Muscle of leg (tissue), 16 donors: ENCODE measurements at places on chromosomes 3 and 15. TPM values are rescaled to one million over a fixed set of nuclear protein-coding genes. Genes with fewer than 3 reads are reported as not detected.

- peak; percentile 65 for DNase-seq
Observed at GRCh38 chr15:57432141-57432741, 55.9 kb downstream of the CGNL1 start.

GRCh38 chr3:115281697-115282675 is 134.9 kb upstream of the ZBTB20 start:
- DNase-seq = no peak

DNA sequence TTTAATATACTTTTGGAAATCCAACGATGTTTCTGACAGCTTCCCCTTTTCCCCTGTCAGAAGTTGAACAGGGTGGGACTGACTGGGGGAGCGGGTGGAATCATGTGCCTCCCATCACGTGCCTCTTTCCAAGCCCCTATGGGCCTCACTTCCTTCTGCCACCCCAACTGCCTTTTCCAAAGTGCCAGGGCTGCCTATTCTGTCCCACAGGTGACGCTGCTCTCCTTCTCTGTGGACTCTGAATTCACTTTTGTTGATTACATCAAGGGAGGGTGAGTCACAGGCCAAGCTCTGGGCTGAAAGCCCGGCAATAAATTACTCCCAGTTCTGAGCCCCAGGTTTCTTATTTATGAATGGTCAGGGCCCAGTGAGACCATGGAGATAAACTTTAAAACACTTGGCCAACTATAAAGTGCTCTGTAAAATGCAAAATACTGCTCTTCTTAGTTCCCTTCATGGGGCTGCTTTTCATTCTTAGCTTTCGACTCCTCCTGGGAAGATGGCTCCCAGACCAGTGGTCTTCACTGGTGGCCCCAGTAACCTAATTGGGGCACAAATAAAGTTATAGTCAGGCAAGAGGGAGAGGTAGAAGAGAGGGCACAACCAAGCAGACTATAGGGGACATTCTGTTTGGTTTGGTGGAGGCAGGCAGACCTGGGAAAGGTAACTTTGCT is 12.3 kb downstream of the CPNE9 start:
- peak; percentile 82 for DNase-seq

DNA sequence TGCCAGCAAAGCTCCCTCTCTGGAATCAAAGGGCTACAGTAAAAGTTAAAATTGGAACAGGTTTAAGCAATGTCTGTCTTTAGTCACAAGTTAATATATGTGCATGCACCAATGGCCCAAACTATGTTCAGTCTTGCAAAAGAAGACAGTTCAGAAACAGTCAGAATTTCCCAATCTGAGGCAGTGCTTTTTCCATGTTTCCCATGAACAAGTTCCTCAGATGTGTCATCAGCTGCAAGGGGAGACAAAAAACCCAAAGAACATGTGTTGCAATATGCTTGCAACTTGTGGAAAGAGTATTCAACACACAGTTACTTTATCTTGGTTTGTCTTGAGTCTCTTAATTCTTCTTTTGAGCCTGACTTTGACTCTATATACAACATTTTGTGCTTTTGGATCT is 148.4 kb downstream of the USP13 start:
- DNase-seq = no peak

DNA sequence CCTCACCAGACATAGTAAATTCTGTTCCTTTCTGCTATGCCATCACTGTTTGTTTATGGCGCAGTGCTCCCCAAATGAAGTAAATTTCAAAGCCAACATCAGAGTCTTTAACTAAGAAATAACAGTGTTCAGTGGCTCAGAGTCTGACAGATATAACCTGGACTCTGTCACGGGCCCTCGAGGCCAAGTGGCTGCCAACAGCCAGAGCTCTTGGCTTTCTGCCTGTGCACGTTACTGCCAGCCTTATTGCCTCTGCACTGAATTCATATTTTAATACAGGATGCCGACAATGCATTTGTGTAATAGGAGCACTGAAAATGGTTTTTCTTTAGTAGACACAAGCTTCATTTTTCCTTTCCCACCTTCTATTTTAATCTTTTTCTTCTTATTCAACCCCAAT is 219.9 kb downstream of the NLGN1 start:
- DNase-seq = peak; percentile 37

NAALADL2 gene
- total RNA-seq = 17.4 TPM

DNA sequence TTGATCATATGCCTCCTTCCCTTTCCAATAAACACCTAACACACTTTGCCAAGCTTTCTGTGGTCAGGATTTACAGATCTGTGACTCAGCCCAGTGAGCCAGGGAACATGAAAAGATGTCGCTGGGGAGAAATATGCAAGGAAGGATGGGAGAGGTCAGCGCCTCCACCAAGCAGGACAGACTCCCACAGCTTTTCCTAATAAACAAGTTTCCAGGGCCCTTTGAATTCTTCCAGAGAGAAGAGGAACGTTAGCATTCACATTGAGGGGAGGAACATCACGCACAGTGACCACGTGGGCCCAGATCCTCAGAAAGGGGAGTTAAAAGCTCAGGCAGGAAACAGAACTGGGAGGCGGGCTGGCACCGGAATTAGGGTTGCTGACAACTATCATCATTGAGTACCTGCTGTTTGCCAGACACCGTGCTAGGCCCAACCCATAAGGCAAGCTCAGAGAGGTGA is 33.3 kb upstream of the MRPS22 start:
- DNase-seq = no peak
